GM12891 (cell line): ENCODE measurements at places on chromosomes 3 and 15.

DNA sequence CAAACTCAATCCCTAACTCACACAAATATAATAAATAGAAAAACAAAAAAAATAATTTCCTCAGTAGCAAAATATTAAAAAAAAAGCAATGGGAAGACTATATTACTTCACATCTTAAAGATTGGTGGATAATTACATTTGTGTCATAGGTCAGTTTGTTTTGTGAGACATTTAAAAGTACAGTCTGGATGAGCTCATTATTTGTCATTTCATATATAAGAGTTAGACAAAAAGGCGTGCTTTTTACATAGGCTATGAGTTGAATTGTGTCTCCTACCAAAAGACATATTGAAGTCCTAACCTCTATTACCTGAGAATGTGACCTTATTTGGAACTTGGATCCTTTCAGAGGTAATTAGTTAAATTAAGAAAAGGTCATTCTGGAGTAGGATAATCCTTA lies 710.1 kb upstream of the CBLB start:
- DNase-seq: no peak

DNA sequence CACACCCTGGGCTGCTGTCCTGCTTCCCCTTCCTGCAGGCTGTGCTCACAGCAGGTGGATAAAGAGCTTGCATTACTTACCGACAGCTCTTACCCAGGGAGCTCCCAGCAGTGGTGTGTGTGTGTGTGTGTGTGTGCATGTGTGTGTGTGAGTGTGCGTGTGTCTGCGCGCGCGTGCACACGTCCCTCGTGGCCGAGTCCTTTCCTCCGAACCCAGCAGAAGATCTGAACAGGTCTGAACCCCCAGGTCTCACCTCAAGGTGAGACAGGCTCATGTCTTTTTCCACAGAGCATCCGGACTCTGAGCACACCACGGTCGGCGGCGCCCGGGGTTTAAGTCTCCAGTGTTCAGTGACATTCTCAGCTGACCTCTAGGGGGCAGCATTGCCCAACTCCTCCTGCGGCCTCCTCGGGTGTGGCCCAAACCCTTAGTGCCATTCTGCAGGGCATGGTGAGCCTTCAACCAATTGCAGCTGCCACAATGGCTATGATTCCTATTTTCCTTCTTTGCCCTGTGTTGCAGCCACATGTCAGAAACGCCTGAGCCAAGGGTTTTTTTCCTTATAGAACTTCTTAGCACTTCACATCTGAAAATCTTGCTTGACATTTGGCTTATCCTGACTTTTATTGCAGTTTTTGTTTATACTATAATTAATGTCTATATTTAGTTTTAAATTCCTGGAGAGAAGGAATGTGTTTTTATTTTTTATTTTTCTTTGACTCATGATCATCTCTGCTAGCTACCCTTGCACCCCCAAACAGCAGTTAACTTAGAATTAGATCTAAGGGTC lies 64.1 kb upstream of the KLHL25 start:
- peak; percentile 64 for DNase-seq

DNA sequence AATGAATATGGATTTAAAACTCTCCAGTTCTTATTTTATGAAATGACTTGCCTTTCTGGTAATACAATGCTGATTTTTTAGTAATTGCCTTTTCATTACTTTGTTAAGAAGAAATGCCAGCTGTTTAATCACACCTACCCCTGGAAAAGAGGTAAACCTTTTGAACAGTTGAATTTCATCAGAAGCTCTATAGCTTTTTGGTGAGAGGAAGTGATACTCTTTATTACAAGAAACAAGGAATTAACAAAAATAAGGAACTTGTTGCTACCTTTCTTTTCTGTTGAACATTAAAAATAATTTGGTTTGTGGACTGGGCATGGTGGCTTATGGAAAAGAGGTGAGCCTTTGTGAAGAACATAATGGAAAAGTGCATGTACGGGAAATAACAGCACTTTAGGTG lies 19.7 kb downstream of the BLOC1S6 start:
- DNase-seq: no peak

DNA sequence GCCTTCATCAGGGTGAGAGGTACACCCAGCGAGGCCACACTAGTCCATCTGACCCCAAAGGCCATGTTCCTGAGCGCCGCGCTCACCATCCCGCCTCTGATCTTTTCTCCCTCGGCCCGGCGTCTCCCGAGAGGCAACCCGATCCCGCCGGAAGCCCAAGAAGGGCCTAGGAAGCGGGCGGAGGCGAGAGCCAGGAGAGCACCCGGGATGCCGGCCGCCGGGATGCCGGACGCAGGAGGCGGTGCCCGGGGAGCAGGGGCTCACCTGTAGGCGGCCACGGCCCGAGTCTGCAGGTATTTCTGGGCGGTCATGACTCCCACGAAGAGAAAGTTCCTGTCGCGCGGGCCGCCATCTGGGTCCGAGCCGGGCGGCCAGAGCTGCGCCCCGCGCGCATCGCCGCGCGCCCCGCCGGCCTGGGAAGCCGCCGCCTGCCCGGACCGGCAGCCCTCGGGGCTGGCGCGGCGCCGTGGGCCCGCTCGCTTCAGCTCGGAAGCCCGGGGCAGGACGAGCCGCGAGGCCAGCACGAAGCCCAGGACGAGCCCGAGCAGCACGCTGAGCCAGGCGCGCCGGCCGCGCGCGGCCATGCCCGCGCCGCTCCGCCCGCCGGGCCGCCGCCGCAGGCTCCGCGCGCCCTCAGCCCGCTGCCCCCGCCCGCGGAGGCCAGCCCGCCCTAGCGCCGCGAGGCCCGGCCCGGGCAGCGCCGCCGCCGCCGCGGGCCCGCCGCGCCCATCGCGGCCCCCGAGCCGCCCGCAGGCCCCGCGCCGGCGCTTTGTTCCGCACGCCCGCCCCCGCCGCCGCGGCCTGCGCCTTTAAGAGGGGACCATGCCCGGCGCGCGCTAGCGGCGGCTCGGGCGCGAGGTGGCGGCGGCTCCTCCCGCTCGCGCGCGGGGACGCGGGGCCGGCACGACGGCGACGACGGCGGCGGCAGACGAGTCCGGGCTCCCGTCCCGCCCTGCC lies 697 bp downstream of the CHSY1 start:
- no peak for DNase-seq

DNA sequence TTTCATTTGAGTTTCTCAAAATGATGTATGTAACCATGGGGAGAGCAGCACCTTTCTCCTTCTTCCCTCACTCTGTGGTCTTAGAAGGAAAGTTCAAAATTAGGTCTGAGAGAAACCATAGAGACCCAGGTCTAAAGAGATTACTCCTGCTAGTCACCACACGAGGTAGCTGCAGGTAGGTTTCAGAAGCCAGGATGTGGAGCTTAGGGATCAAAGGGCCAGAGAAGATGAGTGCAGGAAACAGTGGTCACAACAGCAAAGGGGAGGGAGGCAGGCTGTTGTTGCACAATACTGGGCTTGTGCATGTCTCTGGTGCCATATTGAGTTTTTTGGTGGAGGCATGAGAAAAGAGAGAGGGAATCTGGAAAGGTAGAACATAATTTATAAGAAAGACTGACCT lies 583.6 kb downstream of the AGBL1 start:
- DNase-seq: no peak

GRCh38 chr3:39149059-39149455 lies 4.3 kb downstream of the CSRNP1 start:
- no peak for DNase-seq

DNA sequence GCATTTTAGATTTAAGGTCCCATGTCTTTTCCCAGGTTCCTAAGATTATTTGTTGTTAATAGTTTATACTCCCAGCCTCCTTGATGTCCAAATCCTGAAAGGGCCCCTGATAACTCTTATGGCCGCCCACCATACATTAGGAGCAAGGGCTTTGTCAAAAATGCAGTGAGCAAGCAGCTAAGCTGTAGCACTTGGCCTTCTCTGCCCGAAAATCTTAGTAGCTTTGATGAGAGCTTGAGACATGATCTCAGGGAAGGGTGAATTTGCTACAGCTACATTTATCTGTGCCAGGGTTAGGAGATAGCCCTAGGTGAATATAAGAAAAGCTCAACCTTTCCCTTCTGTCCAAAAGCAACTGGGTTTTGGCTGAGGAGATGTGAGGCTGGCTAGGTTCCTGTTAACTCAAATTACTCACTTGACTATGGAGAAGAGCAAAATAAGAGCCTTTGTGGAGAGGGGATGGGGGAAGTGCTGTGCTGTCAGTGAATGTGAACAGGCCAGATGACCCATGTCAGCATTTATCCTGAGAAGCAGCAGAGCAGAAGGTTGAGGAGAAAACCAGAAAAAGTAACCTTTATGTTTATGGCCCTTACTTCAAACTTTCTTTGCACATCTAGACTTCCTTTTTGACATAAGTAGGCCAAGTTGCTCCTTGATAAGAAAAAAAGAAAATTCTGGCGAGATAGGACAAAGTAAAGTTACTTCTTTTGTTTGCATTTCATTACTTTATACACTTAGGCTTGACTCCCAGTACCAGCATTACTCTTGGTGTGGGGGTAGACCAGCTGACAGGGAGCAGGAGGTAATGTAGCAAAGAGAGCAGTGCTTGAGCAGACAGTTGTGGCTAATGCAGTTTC lies 21.1 kb downstream of the MAPK6 start:
- DNase-seq: no peak

GRCh38 chr3:29181872-29182271 lies 99.0 kb upstream of the RBMS3 start:
- no peak for DNase-seq

DNA sequence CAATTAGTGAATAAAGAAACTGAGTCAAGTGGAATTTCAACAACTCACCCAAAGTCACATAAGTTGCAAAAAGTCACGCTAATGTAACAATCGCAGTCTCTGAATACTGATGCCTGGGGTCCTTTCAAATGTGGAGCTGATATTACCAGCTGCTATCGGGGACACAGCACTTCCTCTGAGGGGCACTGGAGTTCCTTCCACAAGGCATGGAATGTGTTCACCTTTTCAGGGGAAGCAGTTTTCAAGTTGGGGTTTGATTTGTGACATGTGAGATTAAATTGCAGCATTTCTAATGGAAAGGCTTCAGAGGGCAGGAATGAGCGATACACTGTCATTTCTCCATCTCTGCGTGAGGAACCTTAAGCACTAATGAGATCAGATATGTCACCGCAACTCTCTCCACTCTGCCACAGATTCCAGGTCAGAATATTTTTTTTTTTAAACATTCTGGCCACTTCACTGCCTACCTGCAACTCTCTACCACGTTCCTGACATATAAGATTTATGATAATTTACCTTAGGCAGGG lies 807.2 kb upstream of the CFAP20DC start:
- DNase-seq: no peak

DNA sequence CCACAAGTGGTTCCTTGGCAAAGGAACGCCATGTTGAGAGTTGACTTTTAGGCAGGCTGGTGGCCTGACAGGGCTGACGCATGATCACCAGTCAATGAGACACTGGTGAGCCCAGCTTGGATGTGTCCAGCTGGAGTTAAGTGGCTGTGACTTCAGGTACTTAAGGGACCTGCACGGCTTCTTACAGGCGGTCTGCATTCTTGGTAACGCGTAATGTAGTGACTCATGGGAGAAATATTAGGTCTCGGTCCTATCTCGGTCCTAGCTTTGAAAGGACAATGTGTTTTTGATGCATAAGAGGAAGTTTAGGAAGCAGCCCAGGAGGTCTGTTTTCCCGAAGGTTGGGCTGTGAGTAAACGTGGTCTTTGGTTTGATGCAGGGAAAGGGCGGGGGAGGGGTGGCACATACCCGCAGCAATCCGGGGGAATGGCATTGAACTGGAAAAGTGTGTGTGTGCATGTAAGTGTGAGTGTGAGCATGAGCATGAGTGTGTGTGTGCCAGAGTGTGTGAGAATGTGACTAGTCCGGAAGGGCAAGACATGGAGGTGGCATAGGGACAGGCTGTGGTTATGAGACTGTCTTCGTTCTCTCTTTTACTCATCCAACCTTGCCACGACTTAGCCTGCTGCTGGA lies 55.3 kb downstream of the FAM43A start:
- no peak for DNase-seq

- no peak for DNase-seq
Measured at GRCh38 chr15:92682741-92683510, 27.4 kb upstream of the FAM174B start.

- no peak for DNase-seq
Measured at GRCh38 chr15:31758126-31758525, 272.2 kb upstream of the CHRNA7 start.

DNA sequence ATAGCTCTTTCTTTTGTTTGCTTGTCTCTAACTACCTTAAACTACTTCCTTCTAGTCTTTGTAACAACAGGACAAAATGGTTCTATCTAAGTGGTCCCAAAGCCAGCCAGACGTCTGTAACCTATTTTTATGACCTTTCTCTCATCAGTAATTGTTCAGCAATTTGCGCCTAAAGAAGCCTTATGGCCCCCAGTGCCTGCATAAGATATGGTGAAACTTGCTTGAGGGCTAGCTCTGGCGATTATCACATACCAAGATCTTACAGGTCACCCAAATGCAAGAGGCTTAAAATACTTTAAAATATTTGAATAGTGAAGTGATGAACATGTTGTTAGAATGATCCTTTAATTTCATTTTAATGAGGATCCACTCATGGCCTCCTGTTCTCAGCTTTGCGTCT lies 369.4 kb downstream of the SOX2 start:
- no peak for DNase-seq

DNA sequence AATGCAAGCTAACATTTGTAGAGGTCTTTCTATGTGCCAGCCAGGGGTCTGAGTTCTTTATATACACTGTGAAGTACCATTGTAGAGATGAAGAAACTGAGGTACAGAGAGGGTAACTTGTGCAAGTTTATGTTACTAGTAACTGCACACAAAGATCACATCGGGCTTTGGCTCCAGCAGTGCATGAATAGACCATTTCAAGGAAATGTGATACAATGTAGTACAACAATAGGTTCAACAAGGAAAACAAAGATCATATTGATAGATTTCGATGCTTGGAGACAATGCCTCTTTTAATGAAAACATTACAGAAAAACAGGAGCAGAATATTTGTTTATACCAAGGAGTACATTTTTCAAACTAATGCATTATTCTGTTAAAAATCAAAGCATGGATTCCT lies 115.3 kb downstream of the POLR2M start:
- no peak for DNase-seq

GRCh38 chr3:26460985-26461384 lies 161.6 kb upstream of the LRRC3B start:
- no peak for DNase-seq

- DNase-seq: no peak
Measured at GRCh38 chr15:42193383-42193782, 14.7 kb downstream of the VPS39 start.

DNA sequence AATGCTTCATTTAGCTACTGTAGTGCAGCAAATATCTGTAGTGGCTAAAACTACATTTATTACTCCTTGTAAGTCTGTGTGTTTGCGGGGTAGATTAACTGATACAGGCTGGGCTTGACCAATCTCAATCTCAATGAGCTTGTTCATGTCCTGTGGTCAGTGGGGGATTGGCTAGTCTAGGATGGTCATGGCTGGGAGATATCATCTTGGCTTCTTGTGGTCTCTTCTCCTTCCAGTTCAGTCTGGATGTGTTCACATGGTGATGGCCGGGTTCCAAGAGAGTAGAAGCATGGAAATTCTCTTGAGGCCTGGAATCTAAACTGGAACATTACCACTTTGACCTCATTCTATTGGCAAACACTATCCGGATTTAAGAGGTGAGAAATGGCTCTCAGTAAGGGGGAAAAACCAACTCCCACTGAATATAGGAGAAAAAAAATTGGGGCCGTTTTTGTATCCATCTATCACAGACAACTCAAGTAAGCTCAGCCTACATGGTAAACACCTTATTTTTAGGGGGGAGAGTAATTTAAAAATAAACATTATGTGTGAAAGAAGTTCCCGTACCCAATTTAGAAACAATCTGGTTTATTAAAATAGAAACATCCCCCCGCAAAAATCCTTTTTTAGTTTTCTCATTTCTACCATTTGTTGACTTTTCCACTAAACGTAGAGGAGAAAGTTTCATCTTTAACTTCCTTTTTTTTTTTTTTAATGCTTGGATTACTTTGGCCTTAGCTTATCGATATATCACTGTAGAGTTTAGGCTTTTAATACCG lies 284.9 kb upstream of the TBC1D5 start:
- no peak for DNase-seq
